ENCODE measurements at places on chromosomes 3 and 15.
A peak's percentile ranks its signal among the peaks of the same experiment; 100 is the strongest.

DNA sequence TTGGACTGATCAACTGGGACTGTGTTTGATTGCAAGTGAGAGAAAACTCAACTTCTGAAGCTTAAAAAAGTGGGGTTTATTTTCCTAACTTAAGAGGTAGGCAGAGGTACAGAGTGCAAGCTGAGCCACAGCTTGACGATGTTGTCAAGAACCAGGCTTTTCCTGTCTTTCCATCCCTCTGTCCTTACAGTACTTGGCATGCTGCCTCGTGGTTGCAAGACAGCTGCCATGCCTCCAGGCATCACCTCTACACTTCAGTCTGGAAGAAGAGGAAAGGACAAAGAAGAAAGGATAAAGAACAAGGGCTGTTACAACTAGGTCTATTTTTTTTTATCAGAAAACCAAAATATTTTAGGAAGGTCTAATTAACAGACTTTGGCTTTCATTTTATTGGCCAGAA, 51.8 kb upstream of the GALNT15 start:
- DNase-seq, result no peak

DNA sequence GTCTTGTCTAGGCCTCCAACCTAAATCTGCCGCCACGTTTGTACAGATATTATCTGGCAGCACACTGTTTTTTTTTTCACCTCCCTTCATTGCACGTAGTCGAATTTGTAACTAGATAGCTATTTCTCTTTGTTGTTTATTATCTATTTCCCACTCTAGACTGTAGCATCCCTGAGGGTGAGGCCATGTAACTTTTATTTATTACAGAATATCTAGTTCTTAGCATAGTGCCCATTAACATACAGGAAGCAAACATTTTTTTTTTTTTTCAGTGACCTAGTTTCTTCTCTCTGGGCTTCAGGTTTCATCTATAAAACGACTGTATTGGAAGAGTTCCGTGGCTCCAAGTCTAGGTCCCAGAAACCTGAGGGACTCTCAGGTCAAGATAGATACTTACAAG, 354.3 kb downstream of the FGF12 start:
- DNase-seq, result no peak

DNA sequence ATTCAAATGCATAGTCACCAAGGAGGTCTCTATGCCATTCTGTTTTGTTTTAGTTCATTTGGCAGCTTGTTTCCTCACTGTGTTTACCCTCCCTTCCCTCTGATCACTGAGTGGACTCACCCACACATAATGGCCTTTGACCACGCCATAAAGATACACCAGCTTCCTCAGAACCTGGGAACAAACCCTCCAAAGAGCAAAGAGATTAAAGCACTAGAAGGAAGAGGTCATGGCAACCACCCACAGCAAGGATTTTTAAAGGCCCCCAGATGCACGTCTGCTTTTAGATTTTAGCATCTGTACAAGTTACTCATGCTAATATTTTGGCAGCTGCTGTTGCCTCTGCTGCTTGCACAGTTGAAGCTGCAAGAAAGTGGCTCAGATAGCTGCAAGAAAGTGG, 47.9 kb upstream of the CADPS start:
- no peak for DNase-seq

DNA sequence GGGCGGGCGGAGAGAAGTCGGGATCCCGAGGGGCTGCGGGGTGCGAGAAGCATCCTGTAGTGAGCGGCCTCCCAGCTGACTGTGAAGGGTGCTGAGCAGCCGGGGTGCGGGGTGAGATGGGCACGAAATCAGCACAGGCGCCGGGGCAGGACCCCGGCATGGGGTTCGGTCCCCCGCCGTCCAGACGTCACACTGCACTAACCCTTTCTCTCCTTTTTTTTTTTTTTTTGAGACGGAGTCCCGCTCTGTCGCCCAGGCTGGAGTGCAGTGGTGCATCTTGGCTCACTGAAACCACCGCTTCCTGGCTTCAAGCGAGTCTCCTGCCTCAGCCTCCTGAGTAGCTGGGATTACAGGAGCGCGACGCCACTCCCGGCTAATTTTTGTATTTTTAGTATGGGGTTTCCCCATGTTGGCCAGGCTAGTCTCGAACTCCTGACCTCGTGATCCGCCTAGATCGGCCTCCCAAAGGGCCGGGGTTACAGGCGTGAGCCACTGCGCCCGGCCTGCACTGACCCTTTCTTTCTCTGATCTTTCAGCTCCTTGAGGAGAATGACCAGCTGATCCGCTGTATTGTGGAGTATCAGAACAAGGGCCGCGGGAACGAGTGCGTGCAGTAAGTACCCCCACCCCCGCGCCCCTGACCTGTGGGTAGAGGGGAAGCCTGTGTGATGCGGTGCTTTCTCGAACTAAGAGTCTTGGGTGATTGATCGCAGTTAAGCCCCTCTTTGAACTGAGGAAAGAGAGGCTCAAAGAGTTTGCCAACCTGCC, 513 bp downstream of the SS18L2 start:
- no peak for DNase-seq

- DNase-seq, result no peak
Observed at GRCh38 chr15:34987609-34988026, 469 bp downstream of the ZNF770 start.

GRCh38 chr15:75620841-75621391, 4.6 kb downstream of the SNUPN start:
- peak; percentile 36 for DNase-seq

DNA sequence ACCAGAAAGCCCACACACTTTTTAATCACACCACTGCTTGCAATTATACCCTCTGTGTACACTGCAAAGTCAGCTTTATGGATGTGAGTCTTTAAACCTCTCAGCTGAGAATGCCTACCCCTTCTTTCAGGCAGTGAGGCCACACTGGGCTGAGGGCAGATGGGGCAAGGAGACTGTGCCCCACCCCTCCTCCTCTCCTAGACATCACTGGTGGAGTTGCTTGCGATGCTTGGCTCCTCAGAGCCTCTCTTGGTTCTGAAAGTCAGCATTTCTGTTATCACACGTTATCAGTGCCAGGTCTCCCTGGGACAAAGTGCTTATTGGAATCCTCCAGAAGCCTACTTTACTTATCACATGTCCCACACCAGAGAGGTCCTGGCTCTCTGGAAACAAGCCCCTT, 128.2 kb downstream of the ZNF621 start:
- DNase-seq, result no peak

DNA sequence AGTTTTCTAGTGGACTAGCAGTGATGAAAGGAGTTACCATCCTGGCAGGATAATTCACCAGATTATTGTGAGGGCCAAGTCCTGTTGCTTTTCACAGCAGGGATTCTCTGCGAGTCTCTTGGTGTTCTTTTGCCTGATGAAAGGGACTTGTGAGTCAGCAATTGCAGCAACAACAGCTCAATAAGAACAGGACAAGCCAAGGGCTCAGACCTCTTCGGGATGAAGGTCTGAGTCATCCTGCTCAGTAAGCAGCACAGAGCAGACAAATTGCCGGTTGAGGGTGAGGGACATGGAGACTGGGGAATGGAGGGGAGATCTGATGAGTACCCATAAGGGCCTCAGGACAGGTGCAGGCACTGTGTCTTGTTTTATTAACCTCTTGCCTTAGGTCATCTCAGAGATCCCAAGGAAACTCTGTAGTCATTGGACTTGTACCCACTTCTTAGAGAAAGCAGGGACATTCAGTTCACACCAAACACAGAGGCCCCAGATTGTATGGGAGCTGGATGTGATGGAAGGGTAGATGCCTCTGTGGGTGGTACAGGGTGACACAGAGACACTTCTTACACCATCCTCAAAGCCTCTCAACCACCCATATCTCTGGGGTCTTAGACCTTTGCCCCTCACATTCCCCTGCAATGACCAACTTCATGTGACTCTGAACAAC, 173.8 kb upstream of the TLE3 start:
- peak; percentile 52 for DNase-seq

GRCh38 chr3:134795746-134796280, 753 bp downstream of the EPHB1 start:
- no peak for DNase-seq

DNA sequence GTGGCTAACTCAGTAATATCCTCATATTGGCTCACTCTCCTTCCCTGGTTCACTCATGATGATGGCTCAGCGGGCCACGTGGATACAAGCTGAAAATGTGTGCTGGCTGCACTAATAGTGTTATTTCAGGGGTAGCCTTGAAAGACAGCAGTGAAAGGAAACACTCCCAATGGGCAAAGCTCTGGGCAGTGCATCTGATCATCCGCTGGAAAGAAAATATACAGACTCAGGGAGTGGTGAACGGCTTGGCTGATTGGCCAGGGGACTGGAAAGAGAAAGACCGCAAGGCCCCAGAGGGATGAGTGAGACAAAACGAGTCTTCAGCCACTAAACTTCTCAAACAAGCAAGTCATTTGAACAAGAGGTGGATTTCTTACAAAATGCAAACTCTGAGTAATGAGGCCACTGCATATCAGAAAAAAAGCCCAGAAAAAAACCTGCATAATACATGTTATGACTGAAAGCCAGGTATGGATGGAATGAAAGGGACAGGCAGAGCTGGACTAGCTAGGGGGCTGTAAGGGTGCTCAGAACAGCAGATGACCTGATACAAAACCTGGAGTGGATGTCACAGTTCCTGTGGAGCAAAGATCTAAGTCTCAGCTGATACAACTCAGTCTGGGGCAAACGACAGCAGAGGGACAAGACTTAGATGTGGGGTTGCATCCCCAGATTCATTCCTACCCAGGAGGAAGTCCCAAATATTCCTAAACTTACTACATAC, 33.3 kb downstream of the CMTM6 start:
- DNase-seq, result no peak

DNA sequence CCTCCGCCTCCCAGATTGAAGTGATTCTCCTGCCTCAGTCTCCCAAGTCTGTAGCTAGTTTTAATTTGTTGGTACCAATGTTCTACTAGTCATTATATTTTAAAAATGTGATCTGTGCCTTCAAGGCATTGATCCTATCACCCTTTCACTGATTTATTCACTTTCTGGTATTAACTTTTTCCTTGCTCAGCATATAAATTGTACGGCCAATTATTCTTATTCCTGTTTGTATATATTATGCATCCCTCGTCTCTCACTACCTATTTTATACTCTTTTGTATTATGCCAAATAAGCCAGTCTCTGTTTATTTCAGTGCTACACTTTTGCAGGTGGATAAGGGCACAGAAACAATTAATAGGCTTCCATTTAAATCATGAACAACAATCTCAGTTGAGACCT, 620.2 kb upstream of the BCHE start:
- no peak for DNase-seq

- DNase-seq, result no peak
Observed at GRCh38 chr15:91447991-91448644, 348.1 kb downstream of the SV2B start.

DNA sequence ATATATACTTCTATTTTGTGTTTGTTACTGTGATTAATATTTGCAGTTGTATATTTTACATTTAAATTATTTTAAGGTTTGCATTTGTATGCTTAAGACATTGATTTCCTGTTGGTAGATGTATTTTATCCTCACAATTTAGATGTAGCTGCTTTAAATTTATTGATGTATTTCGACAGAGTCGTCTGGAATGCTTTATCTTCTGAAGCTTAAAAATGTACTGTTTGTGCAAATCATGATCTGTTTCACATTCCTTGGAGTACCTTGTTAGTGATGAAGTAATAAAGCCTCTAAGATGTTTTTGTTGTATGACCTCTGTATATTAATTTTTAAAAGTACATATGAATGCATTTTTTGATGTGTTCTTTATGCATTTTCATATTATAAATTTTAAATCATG, 1.9 kb downstream of the CHD2 start:
- no peak for DNase-seq

GRCh38 chr3:114351123-114351821, 57.4 kb downstream of the TIGIT start:
- no peak for DNase-seq

- DNase-seq, result no peak
Observed at GRCh38 chr3:10263646-10264363, 15.5 kb downstream of the TATDN2 start.

- no peak for DNase-seq
Observed at GRCh38 chr3:12993517-12994356, 79.5 kb downstream of the IQSEC1 start.

- DNase-seq, result no peak
Observed at GRCh38 chr15:74132681-74133651, 2.6 kb downstream of the ISLR2 start.

DNA sequence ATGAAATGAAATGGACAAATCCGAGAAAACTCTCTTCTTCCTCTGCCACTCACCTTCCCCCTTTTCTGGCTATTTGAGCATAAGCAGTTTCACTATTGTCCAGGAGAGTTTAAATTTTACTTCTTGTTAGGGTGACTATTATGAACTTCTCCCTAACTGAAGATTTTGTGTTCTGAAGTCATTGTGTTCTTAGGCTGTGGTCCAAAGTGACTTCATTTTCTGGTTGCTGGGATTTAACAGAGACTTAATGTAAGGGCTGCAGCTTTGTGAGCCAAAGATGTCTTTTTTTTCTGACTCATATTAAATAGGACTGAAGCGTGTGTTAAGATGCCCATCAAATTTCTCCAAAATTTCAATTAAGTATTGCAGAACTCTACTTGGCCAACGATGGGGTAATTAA, 46.5 kb upstream of the FSTL1 start:
- no peak for DNase-seq

DNA sequence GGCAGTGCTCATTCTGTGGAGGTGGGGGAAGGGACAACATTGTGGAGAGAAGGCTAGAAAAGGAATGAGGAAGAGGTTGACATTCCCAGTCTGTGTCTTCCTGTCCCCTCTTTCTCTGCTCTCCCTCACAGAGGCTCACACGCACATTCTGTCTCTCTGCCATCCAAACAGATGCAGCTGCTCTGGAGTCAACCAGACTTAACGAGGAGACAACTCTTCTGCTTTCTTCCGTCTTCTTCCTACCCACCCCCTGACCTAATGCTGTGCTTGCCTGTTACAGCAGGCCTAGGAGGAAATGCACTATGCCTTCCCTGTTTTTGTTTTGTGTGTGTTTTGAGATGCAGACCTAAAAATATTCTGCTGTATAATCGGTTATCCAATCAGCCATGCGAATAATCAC, 121.9 kb downstream of the CACNA1D start:
- DNase-seq, result peak; percentile 70

- no peak for DNase-seq
Observed at GRCh38 chr15:36325206-36325605, 254.2 kb upstream of the CDIN1 start.
